ENCODE measurements at places on chromosomes 2 and 18.

DNA sequence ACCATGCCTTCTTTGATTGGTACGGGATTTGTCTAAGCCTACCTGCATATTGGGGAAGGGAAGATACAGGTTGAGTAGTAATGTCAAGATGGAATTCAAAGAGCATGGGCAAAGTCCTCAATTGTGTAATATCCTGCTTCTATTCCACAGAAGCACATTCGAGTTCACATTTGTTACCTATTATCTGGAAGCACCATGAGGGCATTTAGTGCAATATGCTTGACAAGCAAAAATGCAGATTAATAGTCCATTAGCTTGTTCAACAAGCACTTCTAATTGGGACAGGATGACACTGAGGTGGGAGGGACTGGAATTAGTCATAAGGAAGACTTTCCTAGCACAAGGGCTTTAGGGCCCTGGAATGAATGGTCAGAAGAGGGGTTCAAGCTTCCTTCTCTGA, 40.5 kb downstream of the MYO5B start:
- no peak for DNase-seq

DNA sequence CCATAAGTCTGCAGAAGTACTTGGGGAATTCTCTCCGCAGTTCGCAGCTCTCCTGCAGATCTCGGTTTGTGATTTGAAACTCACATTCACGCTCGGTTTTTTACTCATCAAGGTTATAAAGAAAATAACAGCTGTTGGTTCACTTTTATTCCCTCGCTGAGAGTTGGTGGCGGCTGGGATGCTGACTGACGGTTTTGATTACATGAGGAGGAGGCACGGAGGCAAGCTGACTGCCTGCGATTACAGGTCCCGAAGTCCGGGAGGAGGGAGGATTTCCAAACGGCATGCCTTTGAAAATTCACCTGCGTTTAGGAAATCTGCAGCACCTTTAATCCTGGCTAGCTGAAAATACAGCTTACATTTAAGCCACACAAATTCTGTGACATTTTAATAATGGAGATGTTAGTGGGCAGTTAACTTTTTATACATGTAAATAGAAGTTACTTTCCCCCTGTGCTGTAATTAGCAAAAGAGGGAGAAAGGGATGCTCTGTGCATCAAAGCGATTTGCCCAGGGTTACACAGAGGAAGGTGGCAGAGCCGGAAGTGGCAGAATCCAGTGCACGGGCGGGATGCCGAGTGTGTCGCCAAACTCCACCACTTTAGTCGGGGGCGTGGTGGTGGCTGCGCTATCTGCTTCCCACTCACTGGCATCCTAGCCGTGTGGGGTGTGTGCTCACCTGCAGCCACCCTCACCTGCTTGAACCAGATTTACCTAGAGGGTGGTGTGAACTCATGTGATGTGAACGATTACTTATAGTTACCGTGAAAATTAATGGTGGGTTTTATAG, 14.7 kb downstream of the AGAP1 start:
- no peak for DNase-seq

DNA sequence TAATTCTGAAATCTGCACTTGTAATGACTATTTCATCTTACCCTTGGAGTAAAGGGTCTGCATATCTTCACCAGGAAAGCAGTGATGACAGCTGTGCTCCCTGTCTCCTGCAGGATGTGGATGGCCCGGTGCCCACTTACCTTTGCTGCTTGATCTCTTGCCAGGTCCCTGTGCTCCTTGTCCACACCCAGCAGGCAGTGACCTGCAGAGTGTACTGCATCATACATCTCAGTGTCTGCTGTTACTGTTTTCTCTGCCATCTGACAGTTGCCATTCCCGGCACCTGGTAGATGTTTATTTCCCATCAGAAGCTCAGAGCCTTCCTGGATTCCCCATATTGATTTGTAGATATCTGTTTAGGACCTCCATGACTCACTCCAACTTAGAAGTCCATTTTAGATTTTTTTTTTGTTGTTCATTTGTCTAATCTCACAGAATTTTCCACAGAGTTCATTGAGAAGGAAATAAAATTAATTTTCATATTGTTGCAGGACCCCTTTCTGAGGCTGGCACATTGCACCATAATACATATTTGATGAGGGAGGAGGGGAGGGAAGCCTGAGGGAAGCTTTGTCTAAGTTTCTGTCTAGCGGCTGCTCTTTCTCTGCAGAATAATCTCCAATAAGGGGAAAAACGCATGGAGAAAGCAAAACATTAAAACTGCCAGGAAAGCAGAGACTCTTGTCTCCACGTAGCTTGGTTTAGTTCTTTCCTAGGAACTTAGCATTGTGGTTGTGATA, 697.5 kb upstream of the RAB6C start:
- no peak for DNase-seq

GRCh38 chr2:104852090-104852666, 1.7 kb upstream of the POU3F3 start:
- peak; percentile 56 for DNase-seq

GRCh38 chr2:23092831-23093230, 292.1 kb upstream of the KLHL29 start:
- no peak for DNase-seq

DNA sequence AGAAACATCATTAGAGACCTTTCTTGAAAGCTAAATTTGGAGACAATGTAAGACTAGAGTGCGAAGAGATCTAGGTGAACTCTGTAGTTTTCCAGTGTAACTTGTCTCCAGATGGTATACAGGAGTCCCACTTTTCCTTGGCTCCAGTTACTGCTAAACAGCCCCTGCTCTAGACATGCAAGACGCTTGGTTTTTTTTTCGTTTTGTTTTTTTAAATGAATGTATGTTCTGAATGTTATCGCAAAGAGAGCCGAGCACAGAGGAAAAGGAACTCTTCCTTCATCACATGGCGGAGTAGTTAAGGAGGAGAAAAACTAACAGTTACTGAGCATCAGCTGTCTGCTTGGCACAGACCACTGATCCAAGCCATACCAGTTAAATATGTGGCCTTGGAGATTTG, 2.4 kb downstream of the RALB start:
- DNase-seq: no peak

GRCh38 chr18:72819050-72819449, 48.7 kb downstream of the NETO1 start:
- no peak for DNase-seq

- DNase-seq: peak; percentile 69
Observed at GRCh38 chr2:135744760-135745314, 3.2 kb downstream of the UBXN4 start.

DNA sequence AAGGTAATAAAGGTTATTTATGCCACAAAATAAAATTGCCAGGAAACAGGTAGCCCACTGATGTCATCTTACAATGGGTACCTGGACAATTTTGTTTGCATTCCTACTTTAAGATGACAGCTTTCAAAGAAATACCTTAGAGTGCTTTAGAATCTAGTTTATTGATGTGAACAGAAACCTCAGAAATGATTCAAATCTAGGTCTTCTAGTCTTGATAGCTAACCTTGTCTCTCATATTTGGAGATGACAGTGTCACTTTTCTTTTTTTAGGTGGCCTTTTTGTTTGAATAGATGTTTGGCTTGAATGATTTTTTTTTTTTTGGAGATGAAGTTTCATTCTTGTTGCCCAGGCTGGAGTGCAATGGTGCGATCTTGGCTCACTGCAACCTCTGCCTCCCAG, 69.1 kb downstream of the PIK3C3 start:
- no peak for DNase-seq

DNA sequence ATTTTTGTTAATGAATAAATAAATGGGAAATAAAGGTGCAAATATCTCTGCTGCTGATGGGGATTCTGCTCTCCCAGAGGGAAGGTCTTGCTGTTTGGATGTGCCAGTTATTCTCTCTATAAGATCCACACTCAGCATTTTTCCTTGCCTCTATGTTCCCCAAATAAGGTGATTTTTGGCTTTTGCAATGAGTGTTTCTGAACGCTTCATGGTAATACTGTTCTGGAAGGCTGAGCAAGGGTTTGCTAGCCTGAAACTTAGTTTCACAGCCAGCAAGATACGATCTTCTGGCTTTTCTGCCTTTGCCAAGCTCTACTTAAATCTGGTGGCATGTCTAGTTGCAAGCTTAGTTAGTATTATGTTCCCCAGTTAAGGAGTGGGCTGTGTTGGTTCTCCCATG, 114.6 kb downstream of the LPIN1 start:
- DNase-seq: no peak

DNA sequence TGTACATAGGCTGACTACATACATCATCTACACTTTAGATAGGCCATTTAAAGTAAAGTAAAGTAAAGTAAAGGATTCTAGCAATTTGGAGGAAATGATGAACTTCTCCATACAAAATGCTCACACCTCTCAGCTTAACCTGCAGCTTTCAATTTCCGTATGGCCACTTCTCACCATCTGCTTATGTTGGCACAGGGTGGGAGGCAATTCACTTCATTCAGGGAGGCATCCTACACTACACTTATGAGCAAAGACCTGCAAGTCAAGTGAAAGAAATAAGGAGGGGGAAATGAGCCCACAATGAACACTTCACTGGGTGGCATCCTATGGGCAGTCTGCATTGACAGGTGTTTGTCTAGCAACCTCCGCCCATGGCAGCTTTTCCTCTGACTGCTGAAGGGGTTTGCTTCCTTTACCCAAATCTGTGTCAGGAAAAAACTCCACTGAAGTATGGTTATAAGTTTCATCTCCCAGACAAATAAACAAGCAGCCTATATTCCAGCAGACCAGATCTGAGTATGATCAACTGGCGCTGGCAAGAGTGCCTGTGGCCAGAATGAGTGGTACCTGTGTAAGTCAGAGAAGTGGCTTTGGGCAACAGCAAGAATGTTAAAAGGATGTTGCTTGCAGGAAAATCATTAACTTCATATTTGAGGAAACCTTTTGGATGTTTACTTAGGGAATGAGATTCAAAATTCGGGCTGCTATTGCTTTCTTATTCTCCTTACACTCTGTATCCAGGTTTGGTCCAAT, 449.1 kb downstream of the TGIF1 start:
- no peak for DNase-seq

GRCh38 chr2:240269886-240270285, 129.4 kb upstream of the OTOS start:
- no peak for DNase-seq

DNA sequence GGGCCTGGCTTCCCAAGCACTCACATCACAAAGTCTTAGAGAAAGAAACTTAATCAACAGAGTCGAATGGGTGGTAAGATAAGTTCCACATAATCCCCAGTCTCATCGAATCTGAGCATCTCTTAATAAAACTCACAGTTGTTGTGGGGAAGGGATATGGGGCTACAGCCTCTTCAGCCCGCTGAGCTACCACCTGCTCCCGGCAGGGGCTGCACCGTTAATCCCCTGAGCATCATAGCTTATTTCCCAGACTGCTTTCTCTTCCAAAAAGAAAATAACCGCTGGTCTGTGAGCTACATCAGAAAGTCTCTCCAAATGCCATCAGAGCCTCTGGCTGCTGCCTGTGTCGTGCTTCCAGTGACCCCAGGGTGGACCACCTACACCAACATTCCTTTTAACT, 139.4 kb upstream of the CELF4 start:
- DNase-seq: peak; percentile 73

- DNase-seq: peak; percentile 38
Observed at GRCh38 chr2:224528171-224528570, 57.0 kb downstream of the CUL3 start.

DNA sequence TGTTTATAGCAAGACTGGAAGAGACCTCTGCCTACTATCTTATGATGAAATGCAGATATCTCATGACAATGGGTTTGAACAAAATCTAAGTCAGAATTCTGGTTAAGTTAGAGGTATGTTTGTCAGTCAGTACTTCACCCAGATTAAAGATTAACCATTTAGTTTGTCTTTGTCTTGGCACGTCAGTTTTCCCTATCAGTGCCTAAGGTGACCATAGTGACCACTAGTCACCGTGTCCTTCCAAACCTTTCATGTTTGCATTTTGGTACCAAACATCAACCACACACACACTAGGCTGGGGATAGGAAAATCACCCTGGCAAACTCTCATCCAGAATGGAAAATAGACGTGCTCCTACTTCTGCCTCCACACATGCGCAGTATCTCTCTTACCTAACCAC, 248.9 kb downstream of the PIEZO2 start:
- no peak for DNase-seq

DNA sequence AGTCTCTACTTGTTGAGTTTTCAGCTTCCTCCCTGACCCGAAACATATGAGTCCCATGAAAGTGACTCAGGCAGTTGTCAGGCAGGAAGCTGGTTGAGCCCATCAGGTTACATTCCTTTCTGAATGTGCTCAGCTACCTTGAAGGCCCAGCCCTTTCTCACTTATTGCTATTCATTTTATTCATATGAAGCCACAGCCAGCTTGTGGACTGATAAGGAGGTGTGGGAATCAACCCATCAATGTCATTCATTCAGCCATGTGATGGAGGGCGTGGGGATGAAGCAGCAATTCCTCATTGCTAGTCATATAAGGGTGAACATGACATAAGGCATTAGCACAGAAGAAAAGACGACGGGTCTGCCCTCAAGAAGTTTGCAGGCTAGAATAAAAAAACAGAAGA, 5.3 kb upstream of the VPS4B start:
- DNase-seq: no peak

GRCh38 chr18:47930199-47930930, at the start of gene SMAD2:
Gene SMAD2 (minus strand): TSS chr18:47930659. CDS start chr18:47896756, 33,903 bp downstream.
- DNase-seq: peak; percentile 99

DNA sequence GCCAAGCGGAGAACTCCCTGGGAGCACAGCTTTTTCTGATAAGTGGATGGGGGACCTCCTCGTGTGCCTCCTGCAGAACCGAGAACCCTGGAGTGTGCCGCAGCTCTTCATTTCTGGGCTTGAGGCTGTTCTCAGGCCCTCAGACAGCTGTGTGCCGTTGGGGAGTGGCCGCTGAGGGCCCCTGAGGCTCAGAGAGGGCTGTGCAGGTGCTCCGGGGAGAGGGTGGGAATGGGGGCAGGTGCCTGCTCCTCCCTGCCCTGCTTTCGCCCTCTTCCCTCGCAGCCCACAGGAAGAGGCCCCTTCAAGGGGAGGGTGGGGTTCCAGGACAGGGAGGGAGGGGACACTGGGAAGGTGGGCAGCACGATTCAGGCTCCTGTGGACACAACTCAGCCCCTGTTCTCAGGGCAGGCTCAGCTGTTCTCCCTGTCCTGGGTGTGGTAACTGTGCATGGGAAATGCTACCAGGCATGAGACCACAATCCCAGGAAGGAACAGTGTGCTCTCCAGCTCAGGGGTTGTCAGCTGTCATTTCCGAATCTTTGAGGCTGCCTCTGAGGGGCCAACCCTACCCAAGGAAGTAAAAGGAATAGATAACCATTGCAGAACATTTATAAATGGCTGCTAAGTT, 11.3 kb downstream of the LCT start:
- no peak for DNase-seq

DNA sequence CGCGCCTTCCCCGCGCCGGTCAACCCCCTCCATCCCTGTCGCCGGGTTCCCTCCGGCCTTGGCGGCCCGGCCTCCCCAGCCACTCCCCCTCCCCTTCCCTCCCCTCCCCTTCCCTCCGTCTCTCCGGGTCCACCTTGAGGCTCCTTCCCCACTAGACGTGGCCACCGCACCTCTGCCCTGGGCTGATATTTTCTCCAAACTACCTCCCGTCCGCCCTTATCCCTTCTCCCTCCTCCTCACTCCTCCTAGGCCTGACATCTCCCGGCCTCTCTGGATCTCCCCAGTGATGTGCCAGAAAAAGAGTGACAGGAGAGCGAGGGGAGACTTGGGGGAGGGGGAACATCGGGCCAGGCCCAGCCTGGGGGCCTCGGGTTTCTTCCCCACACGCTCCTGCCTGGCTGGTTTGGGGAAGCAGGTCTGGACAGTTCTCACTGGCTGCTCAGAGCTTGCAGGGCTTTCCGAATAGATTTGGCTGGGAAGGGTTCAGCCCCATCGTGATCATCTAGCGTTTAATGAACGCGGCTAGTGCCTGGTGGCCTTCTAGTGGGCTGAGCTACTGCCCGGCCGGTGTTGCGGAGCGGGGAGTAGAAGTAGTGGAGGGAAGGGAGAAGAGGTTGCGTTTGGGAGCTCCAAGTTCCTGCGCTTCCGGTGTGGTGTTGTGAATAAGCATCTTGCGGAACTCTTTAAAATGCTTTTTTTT, 641 bp downstream of the MAPRE3 start:
- no peak for DNase-seq
